Stimulated activated CD8-positive, alpha-beta memory T cell treated with anti-CD3 and anti-CD28 coated beads, Interleukin-2, amount 100 ng/mL, for 48 hours (primary cell): ENCODE measurements at places on chromosomes 3 and 15.
A peak's percentile ranks its signal among the peaks of the same experiment; 100 is the strongest.

- DNase-seq, result no peak
Observed at GRCh38 chr3:188491276-188491687, 337.3 kb downstream of the LPP start.

DNA sequence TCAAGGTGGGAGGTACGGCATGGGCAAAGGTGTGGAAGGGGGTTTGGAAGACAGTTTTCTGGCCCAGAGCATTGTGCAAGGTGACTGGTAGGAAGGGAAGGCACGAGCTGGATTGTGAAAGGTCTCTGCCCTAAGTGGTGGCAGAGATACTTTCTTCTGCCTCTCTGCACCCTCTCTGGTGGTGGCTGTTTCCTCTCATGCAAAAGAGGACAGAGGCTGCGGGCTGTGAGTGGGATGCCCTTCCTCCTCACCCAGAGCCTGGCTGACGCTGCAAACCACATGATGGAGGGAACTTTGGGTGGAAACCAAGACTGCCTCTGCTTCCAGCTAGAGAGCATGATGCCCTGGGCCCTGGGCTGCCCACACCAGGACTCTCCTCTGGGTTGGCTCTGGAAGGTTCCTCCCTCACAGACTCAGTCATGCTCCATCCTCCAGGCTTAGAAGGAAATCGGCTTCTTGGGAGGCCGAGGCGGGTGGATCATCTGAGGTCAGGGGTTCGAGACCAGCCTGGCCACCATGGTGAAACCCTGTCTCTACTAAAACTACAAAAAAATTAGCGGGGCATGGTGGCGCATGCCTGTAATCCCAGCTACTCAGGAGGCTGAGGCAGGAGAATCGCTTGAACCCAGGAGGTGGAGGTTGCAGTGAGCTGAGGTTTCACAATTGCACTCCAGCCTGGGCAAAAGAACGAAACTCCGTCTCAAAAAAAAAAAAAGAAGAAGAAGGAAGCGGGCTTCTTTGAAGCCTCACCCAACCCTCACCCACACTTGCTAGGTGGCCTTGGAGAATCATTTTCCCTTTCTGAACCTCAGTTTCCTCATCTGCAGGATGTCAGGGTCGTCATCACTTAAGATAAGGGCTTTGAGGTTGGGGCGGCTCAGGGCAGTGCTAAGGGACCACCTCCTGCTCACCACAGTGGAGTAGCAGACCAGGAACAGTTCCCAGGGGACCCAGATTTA, 8.3 kb downstream of the PSTPIP1 start:
- DNase-seq, result peak; percentile 72

DNA sequence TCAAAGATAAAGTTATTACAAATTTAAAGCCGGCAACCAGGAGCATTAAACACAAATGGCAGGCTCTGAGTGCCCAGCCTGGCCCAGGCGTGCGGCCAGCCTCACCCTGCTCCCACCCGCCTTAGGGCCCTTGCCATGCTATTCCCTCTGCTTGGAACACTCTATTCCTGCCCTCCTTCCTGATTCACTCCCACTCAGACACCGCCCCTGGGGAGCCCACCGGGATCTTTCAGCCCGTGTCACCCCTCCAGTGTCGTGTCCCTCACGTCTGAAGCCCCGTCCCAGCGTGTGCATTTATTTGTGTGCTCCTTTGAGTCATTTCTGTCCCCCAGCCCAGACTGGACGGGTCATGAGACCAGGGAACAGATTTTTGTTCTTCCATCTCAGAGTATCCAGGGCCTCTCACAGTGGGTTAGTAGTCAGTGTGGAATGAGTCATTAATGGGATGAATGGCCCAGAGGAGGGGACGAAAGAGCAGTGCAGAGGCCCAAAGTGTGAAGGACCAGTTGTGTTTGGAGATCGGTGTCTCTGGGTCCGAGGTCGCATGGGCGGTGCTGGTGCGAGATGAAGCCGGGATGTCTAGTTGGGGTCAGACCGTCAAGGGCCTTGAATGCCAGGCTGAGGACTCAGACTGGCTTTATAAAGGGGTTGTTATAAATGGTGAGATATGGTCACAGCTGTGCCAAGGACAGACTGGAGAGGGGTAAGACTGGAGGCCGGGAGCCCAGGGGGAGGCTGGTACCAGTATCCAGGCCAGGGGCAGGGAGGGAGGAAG, 58.9 kb upstream of the SLC6A6 start:
- no peak for DNase-seq

DNA sequence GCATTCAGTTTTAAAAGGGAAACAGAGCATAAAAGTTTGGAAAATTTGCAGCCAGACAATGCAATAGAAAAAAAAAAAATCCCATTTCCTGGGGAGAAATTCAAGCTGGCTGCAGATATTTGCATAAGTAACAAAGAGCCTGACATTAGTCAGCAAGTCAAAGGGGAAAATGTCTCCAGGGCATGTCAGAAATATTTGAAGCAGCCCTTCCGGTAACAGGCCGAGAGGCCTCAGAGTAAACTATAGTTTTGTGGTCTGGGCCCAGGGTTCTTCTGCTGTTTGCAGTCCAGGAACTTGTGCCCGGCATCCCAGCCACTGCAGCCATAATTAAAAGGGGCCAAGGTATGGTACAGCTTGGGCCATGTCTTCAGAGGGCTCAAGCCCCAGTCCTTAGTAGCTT, 411.6 kb upstream of the BCHE start:
- DNase-seq, result no peak

DNA sequence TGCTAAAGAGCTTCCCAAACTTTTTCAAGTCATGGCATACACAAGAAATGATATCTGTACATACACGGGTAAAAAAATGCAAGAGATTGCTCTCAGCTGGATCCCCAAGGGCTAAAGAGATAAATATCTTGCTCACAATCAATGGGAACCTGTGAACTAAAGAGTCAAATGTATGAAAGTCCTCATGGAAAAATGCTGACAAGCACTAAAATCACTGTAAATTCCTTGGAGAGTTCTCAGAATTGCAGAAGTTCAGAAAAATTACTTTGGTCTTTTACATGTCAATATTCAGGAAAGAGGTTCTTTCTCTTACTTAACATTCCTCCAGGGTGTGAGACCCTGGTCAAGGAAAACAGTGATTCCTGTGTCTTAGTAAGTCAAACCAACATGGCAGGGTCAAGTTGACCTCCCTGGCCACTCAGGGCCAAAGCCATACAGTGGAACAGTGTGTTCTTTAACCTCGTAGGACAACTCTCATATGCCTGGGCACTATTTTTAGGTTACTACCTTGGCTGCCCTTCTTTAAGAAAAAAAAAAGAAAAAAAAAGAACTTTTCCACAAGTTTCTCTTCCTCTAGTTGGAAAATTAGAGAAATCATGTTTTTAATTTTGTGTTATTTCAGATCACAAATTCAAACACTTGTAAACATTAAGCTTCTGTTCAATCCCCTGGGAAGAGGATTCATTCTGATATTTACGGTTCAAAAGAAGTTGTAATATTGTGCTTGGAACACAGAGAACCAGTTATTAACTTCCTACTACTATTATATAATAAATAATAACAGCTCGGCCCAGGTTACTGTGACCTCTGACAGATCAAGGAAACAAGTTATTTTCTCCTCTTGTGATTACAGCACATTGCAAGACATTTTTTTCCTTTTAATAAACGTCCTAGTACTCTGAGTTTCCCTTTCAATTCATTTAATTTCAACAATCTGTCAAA, 12.5 kb downstream of the SSR3 start:
- no peak for DNase-seq

GRCh38 chr15:58401276-58401675, 30.5 kb upstream of the LIPC start:
- DNase-seq, result no peak

GRCh38 chr3:52794612-52795099, at the start of gene ITIH3:
Gene ITIH3, plus strand, starts transcription at chr3:52794796. Its CDS starts 8 bp downstream, at chr3:52794804.
- DNase-seq, result no peak

DNA sequence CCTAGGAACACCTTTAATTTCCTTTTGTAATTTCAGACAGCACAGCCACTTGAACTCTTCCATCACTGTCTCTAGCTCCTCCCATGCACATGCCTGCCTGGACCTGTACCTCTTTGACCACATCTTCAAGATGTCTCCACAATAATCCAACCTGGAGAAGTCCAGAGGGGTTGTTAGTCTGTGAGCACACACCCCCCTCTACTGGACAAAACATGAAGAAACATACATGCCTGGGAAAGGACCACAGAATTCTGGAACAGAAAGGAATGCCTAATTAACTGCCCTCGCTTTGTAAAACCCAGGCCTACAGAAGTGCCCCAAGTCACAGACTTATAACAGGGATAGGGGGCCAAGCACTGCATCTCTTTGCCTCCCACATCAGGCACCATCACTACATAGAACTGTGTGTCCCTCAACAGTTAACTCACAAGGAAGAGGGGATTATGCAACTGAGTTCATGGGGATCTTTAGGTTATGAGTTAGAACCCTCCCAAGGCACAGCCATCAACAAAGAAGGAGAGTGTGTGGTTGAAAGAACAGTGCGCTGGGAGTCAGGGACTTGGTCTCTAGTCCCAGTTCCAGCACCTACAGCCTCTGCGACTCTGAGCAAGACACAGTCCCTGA, 61.7 kb downstream of the FMN1 start:
- DNase-seq, result no peak

DNA sequence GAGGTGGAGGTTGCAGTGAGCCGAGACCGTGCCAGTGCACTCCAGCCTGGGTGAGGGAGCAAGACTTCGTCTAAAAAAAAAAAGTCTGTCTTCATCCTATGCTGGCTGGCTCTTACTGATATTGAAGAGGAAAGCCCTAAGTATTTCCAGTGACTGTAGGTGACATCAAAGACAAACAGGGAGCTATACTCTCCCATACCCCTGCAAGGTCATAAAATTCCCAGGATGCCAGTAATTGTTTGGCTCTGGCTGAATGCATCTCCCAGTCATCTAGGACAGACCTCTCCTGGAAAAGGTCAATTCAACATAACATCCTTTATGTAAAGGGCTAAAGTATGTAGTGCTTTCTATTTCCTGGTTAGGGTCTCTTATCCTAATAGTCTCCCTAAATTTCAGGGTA, 8.0 kb downstream of the ZBBX start:
- no peak for DNase-seq

DNA sequence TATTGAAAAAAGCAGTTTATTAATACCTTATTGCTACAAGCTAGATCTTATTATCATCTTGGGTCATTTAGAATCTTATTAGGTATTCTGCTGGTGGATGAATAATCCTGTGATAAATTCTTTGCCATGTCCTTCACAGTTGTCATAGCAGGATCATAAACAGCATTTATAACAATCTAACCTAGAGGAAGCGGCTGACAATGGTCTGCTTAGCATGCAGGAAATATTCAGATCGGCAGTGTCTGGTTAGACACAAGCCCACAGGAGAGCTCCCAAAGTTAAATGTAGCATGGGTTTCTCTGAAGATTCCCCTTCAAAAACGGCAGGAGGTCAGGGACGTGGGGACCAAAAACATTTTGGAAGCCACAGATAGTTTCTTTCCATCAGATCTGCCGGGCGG, 179.3 kb downstream of the FOXB1 start:
- DNase-seq, result no peak

DNA sequence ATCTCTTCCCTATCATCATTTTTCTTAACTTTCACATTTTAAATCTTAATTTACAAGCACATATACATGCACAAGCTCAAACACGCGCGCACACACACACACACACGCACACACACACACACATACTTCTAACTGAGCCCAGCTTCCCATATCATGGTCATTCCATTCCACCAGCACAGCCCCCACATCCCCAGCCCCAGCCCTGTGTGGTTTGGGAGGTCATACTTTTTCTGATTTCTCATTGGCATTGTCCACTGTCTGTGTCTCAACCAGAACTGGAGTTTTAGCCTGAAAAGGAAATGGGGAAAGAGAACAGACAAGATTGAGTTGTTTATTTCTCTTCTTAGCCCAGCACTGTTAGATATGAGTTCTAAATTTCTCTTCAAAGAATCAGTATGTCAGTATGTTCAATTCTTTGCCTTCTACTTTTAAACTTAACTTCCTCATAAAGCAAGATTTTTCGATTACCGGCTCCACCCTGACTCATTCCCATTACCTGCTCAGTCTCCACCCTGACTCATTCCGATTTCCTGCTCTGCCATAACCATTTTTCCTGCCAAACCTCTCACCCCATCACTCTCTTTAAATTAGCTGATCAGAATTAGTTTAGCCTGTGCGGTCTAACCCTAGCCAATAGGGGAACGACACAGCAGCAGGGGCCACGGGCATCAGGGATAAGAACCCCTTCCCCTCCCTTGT, 6.4 kb downstream of the IQCF1 start:
- no peak for DNase-seq

GRCh38 chr3:128464702-128465101, 2.0 kb downstream of the DNAJB8 start:
- DNase-seq, result no peak

- no peak for DNase-seq
Observed at GRCh38 chr3:25515171-25515570, 87.1 kb downstream of the RARB start.

DNA sequence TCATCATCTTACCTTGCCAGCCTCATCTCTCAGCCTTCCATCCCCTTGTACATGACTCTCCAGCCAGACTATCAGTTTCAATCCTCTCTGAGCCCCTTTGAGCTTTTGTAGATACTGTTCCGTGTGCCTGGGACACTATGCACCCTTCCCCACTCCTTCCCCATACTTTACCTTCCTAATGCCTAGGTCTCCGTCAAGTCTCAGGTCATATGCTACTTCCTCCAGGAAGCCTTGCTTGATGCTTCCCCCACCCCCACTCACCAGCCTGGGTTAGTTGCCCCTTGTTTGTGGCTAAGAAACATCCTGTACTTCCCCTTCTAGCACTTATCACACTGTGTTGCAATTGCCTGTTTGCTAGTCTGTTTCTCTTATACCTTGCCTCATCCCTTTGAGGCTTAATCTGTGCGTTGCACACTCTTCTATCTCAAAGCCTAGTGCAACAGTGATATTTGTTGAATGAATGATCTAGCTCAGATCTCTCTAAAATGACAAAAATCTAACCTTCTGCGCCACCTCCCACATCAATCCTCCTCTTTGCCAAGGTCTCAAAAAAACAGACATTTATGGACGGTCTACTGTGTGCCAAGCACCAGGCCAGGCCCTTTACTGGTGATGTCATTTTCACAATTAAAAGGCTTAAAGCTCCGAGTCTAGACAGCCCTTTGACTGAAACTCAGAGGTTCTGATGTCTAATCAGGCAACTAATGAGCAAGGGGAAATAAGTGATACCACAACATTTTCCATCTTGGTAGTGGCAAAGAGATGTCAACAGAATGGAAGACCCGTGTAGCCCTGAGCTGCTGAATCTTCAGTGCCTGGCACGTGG, 6.5 kb upstream of the USP3 start:
- DNase-seq, result no peak

GRCh38 chr15:82870727-82871320, 61.4 kb downstream of the WHAMM start:
- no peak for DNase-seq
